ENCODE measurements at places on chromosomes 6 and 20. TPM values are rescaled to one million over a fixed set of nuclear protein-coding genes. Genes with fewer than 3 reads are reported as not detected.
A peak's percentile ranks its signal among the peaks of the same experiment; 100 is the strongest.

The EPB41L1 gene
- 33.7 TPM for polyA plus RNA-seq

The RAD21L1 gene
- polyA plus RNA-seq: not detected

The PRDM13 gene
- not detected for polyA plus RNA-seq

The SLC32A1 gene
- not detected for polyA plus RNA-seq

The CALHM5 gene
- 3.3 TPM for polyA plus RNA-seq

GRCh38 chr6:109311471-109311870, 70.8 kb downstream of the CD164 start:
- no peak for DNase-seq

DNA sequence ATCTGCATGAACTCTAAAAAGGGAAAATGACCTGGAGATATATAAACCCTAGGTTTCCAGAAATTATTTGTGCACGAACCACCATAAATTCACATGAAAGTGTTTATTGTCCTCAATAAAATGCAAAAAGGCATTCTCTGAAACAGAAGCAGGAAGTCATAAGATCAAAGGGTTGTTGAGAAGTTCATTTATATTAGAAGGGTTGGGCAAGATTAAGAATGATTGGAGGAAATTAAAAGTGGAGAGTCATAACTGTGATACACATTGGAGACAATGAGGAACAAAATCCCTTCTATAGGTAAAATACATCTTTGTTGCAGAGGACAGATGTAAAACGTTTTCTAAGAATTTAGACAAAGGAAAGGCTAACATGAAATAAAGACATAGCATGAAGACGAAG, 476.8 kb downstream of the CBLN4 start:
- no peak for DNase-seq

DNA sequence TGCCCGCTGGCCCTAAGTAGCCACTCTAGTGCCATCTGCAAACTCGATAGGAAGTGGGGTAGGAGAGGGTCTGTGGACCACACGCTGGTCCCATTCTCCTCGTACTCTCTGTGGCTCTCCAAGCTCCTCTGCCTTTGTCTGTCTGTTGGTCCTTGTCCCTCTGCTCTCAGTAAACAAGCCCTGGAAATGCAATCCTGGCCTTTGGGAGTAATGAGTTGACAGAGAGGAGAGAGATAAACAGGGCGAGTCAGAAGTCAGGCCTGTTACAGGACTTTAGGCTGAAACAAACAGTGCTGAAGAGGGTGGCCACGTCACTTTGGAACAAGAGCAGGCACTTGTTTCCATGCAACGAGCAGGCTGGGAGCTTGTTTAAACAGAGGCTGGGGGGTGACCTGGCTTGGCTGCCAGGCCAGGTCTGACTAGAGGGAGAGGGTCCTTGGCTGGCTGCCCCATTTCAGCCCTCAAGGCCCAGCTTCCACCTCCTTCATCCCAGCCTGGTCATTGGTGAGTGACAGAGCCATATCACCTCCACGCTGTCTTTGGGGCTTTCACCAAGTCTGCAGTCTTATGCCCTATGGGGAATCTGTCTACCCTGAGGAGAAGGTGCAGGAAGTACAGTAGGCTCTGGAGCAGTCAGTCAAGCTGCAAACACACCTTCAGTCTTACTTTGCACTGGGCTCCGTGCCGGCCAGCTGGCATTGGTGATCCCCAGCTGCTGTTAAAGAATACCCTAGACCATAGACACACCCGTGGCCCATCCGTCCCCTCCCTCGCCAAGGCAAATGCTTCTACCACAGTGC, 22.6 kb downstream of the FOXP4 start:
- peak; percentile 49 for DNase-seq

DNA sequence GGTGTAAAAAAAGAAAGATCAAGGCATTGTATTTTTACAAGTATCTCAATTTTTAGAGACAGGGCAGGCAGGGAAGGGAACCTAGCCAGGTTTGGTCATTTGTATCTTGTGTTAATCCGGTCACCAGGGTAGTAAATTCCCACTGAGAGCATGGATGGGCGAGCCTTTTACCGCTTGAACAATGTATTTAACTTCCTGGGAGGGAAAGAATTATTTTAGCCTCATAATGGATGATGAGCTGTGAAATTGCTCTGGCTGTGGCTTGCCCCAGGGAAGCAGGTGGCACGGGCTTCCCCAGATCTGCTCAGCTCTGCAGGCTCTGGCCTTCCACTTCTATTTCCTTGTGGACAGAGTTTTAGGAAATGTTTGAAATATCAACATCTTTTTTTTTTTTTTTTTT, 72.9 kb downstream of the TOX2 start:
- no peak for DNase-seq

GRCh38 chr6:156852147-156852857, 75.1 kb downstream of the ARID1B start:
- DNase-seq: no peak

DNA sequence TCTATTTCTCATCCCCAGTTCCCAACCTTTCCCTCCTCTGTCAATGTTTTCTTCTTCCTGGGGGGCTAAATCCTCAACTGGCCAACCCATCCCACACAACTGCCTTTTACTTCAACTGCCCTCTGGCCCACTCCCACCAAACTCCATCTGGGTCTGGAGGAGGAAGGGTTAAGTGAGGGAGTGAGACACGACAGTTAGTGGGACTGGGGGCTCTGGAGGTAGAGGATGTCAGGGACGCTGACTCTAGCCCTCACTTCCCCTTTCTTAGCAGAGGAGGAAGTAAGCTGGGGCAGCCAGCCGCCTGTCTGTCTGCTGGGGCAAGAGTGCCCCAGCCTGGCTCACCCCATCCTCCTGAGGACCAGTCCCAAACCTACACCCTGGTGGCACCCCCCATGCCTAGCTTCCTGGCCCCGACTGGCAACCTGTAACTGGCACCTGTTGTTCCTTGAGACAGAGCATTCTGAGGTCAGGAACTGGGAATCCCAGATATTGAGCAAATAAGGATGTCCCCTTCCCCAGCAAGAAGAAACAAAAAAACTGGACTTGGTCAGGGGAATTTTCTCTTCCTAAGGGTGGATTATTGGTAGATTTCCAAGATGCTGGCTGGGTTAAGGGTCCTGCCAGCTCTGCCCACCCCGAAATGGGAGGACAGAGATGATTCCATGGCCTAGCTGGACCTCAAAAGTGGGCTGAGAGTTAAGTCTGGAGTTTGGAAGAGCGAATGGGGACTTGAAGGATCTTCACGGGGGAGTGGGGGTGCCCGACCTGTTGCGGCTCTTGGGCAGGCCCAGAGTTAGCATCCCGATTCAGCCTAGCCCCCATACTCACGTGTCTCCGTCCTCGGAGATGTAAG, 971 bp downstream of the NFKBIE start:
- DNase-seq: peak; percentile 31

DNA sequence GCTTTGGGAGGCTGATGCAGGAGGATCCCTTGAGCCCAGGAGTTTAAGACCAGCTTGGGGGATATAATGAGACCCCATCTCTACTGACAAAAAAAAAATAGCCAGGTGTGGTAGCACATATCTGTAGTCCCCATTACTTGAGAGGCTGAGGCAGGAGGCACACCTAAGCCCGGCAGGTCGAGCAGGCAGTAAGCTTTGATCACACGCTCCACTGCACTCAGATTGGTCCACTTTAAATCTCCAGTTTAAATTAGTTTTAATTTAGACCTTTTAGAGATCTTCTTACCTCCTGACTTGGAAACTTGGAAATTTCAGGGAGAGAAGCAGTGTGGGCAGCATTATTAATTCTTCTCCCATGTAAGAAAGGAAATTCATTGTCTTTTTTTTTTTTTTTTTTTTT, 16.8 kb upstream of the PLCB4 start:
- no peak for DNase-seq

DNA sequence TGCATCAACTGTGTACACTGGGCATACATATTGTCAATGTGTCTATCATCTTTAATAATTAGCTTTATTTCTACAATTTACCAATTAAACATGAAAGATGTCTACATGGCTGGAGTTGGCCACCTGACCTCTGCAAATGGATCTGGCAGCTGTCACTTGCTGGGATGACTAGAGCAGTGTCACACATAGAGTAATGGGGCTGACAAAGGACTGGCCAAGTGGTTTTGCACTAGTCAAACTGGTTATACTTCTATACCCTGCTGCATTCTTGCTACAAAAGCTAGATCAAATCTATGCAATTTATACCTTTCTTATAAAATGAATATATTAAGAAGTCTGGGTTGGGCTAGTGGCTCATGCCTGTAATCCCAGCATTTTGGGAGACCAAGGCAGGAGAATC, 99.3 kb downstream of the SESN1 start:
- DNase-seq: no peak

DNA sequence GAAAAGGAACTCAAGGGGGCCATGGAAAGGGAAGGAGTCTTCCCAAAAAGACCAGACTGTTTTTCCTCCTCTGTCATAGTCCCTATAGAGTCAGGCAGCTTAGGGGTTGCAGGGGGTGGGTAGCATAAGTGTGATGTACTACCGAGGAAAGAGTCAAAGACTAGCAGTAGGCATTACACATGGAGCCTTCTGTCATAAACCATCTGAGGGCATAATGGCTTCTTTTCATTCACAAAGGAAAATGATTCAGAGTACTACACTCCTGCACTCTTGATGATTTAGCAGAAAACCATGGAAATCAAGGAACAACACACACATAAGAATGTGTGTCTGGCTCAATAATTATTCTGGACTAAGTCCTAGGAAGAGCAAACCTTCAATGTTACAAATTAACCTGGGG, 14.9 kb downstream of the PLN start:
- peak; percentile 69 for DNase-seq

DNA sequence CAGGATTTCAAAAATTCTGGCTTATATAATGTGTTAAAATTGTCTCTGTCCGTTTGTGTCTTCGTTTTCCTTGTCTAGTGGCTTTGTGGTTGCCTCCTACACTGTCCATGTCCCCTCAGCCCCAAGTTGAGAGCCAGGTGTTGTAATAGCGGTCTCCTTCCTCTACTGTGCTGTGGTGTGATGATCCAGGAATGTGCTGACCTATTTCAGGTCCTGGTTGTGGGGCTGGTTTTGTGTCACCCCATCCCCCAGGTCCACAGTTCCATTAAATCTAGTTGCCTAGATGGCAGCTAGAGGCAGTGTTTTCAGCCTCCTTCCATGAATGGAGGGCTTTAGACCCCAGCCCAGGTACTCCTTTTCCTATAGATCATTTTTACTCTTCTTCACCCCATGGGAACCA, 128.7 kb downstream of the DNAH8 start:
- no peak for DNase-seq

DNA sequence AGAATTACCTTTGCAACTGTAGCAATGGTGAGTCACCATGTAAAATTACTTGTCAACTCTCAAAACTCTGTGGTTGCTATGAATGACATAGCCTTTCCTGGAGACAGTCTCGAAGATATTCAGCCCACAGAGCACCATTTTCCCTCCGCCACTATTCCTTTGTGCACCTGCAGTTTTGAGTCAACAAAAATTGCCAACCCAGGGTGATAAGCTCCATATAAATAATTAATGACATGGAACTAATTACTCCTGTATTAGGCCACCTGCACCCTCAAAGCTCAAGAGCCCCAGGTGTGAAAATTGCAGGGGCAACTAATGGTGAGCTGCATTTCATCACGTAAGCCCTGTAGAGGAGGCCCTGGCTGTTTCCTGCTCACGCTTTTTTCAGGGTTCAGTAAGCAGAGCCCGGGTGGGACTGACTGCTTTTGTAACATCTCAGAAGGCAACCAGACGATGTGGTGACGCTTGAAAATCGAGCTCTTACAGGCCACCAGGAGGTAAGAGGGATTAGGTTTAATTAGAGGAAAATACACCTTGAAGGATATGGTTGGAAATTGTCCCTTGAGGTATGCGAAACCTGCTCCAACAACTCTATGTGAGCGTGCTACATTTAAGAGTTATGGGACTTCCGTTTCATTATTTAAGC, 70.8 kb downstream of the BMP2 start:
- no peak for DNase-seq

GRCh38 chr6:44850312-44850711, 462.8 kb downstream of the CDC5L start:
- DNase-seq: no peak

Measured in IMR-90 (cell line).